ENCODE measurements at places on chromosomes 5 and 9.

DNA sequence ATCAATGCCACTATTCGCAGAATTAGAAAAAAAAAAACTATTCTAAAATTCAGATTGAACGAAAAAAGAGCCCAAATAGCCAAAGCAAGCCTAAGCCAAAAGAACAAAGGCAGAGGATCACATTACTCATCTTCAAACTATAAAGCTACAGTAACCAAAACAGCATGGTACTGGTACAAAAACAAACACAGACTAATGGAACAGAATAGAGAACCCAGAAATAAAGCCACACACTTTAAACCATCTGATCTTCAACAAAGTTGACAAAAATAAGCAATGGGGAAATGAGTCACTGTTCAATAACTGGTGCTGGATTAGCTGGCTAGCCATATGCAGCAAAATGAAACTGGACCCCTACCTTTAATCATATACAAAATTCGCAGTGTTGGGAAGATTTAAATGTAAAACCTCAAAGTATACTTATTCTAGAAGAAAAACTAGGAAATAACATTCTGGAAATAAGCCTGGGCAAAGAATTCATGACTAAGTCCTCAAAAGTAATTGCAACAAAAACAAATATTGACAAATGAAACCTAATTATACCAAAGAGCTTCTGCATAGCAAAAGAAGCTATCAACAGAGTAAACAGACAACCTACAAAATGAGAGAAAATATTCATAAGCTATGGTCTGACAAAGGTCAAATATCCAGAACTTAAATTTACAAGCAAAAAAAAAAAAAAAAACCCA, 153.7 kb downstream of the NDUFS4 start:
- DNase-seq = no peak

DNA sequence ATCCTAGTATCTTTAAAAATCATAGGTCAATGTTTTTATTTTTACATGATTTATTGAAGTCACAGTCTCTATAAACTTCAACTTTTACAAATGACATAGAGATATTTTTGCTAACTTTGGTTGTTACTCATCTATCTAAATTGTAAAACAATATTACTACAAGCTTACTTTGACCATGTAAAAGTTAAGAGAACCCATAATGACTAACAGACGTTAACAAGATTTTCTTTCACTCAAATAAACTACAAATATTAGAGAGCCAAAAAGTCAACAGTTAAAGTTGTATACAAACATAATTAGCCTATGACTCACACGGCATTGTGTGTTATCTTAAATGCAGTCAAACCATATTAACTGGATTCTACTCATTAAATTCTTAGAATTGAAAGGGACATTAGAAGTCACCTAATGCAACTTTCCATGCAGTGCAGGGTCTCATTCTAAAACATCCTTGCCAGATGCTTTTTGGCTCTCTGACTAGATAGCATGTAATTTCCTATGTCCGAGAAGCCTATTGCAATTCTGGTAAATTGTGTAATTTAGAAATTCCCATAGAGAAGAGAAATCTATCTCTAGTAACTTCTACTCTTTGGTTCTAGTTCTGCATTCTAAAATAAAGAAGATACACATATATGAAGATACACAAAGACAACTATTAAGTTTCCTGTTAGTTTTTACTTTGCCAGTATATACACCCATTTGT, 42.2 kb upstream of the UGT3A2 start:
- no peak for DNase-seq

DNA sequence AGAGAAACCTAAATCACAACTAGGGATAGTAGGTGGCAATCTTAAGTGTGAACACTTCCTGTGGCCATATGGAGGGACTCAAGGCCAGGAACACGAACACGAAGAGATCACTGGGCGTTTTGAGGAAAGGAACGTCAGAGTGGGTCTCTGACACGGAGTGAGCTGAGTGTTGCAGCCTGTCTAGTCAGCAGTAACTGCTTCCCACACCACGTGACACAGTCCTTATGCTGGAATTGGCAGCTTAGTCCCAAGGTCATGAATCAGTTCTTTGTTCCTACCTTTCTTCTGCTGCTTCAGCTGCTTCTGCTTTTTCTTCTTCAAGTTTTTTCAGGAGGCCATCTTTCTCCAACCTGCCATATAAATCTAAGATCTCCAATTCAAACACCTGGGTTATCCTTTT, 18.2 kb downstream of the SPACA9 start:
- DNase-seq = no peak

DNA sequence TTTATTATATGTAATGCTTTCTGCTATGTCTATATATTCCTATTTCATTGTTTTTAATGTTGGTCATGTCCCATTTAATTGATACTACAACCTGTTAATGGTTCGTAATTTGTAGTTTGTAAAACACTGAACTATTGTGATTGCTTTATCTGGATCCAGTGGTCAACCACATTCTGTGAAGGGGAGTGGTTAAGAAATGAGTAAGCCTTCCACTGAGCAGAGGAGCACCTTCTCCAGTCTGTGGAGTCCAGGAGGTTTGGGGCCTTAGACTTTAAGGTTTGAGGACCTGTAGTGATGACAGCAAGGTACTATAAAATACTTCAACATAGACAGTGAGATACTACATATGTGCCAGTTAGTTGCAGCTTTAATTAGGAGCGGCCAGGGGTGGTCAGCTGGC, 67.7 kb upstream of the RAD23B start:
- no peak for DNase-seq

- no peak for DNase-seq
Measured at GRCh38 chr5:74839229-74839628, 27.0 kb downstream of the FAM169A start.

DNA sequence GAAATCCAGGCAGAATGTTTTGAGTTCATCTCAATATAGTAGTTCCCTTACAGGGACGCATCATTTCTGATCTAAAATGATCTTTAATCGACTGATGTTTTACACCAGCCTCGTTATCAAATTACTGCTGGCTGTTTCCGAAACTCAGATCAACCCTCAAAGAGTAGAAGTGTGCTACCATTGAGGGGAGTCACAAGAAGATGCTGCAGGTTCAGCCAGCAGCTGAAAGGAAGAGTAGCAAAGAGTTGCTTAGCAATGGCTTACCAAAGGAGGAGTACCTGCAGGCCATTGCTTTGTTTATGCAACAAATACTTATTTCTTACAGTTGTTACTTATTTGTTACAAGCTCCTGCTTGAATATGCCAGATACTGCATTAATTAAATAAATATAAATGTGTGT, 144.1 kb downstream of the EBF1 start:
- no peak for DNase-seq

- DNase-seq = no peak
Measured at GRCh38 chr5:21145376-21145775, 1157.4 kb upstream of the CDH18 start.

GRCh38 chr5:110475529-110475928, 250.9 kb downstream of the TMEM232 start:
- no peak for DNase-seq
